ENCODE measurements at places on chromosomes 1 and 21.
A peak's percentile ranks its signal among the peaks of the same experiment; 100 is the strongest.

DNA sequence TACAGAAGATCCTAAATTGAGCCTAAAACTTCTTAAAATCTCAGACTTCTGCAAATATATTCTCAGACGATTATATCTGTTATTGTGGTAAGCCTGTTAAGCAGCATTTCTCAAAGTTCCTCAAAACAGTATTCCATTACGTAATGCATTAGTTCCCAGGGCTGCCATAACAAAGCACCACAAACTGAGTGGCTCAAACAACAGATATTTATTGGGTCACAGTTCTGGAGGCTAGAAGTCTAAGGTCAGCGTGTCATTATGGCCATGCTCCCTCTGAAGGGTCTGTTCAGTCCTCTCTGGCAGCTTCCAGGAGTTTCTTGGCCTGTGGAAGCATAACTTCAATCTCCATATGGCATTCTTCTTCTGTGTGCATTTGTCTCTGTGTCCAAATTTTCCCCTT, 103.5 kb upstream of the ST6GALNAC5 start:
- DNase-seq, result no peak

- no peak for DNase-seq
These were observed 186.3 kb downstream of the RERE start for GRCh38 chr1:8631163-8631562.

- DNase-seq, result no peak
These were observed 141.9 kb upstream of the LYPLAL1 start for GRCh38 chr1:219031809-219032208.

DNA sequence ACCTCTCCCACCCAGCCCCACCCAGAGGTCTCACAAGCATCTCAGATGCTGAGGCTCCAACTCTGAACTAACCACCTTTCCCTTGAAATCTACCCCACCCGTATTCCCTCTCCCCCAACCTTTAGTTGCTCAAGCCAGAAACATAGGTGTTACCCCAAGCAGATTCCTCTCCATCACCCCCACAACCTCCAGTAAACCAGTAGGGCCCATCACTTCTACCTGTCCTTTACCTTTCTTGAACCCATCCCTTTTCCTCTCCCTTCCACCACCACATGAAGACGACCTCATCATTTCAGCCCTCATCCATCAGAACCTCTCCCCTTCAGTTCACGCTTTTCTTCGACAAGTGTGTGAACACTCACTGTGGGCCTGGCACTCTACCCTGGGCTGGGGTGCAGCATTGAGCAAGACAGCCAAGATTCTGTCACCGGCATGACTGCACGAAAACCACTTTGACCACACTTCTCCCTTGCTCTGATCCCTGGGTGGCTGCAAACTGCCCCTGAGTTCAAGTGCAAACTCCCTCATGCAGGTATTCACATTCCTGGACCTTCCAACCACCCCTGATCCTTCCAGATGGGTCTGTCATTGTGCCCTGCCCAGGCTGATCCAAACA, 65.5 kb upstream of the LAPTM5 start:
- DNase-seq, result no peak

DNA sequence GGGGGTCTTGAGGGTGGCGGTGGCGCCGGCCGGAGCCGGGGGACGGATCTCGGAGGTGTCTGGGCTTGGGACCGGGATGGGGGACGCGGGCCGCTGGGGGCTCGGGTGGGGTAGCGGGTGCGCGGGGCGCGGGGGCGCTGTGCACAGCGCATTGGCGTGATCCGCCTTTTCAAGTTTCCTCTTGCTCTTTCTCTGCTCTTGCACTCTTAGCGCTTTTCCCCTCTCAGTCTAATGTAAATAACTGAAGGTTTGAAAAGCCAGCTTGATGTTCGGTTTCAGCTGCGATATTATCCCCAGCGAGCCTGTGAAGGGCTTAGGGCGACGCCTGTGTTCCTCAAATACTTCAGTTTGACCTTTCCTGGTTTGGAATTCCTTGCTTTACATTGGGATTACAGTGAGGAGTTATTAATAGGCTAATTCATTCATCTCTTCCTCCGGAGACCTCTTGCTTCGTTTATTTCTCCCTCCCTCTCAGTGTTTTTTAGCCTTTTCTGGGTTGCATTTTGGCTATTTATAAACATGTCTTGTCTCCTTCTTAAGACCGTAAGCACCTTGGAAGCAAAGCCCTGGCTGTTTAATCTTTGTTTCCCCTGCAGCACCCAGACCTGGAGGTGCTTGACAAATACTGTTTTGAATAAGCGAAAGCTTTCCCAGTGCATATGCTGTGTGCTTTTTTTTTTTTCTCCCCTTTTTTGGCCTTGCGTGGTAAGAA, 693 bp downstream of the RAB4A start:
- DNase-seq, result peak; percentile 45

DNA sequence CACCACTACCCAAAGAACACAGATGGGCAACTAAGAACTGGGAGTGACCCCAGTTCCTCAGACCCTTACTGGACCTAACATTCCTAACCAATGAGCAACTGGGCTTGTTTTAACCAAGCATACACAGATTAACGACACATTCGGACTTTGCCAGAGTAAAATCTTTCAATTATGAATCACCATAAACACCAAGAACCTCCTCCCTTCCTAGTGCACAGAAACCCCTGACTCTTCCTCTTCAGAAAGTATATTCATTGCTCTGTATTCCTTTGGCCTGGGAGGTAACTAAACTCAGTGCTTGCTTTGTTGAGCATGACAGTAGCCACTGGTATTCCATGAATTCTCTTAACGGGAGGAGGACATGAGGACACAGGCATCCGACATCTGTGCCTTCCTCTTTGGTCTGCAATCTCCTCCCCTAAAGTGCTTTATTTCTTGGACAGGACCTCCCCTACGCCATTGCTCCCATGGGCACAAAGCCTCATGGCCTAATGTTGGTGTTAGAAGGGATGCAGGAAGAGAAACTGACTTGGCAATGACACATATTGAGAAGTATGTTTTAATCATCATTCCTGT, 42.7 kb downstream of the SEC16B start:
- DNase-seq, result no peak

DNA sequence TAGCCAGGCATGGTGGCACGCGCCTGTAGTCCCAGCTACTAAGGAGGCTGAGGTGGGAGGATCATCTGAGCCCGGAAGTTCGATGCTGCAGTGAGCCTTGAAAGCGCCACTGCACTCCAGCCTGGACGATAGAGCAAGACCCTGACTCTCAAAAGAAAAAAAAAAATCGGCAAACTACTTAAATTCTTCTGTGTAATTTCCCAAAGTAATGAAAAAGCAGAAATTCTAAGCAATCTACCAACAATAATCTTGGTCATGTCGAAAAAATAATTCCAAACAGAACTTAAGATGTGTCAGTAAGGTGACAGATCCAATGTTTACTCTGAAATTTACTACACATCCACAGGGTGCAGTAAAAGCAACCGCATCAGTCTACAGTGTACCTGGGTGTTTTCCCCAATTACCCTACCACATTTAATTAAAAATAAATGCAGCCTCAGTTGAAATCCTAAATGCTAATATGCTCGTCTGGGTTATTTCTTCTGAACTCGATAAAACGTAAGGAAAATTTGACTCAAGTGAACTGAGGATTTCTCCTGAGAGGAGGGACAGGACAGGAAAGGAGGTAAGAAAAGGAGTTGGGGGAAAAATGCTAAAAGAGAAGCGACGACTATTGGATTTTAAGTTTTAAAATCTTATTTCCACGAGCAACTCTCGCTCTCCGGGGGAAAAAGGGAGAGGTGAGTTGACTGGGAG, 801 bp downstream of the EPRS1 start:
- DNase-seq, result no peak

- no peak for DNase-seq
These were observed 45.3 kb upstream of the SIPA1L2 start for GRCh38 chr1:232675260-232675659.

- DNase-seq, result peak; percentile 24
These were observed 41.5 kb downstream of the UBE4B start for GRCh38 chr1:10074059-10074851.

DNA sequence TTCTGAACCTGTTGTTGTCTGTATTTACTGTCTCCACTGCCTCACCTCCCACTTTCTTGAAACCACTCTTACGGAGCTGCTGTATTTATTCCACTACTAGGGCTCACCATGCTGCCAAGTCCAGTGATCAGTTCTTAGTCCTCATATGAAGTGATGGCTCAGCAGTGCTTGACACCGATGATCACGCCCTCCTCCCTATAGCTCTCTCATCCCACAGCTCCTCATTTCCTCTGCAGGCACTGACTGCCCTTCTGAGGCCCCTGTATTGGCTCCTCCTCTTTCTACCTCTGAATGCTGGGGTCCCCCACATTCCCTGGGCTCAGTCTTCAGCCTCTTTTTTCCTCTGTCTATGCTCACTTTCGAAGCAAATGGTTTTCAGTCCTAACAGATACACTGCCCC, 3.4 kb downstream of the CLCA1 start:
- DNase-seq, result no peak

DNA sequence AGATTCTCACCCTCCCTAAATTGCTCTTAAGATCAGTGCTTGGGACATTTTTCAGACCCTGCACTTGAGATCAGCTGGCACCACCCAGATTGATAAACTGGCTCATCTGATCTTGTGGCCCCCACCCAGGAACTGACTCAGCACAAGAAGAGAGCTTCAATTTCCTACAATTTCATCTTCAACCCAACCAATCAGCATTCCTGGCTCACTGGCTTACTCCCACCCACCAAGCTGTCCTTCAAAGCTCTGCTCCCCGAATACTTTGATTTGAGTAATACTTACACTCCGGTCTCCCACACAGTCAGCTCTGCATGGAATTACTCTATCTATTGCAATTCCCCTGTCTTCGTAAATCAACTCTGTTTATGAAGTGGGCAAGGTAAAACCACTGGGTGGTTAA, 461.9 kb upstream of the RGS18 start:
- DNase-seq, result no peak

DNA sequence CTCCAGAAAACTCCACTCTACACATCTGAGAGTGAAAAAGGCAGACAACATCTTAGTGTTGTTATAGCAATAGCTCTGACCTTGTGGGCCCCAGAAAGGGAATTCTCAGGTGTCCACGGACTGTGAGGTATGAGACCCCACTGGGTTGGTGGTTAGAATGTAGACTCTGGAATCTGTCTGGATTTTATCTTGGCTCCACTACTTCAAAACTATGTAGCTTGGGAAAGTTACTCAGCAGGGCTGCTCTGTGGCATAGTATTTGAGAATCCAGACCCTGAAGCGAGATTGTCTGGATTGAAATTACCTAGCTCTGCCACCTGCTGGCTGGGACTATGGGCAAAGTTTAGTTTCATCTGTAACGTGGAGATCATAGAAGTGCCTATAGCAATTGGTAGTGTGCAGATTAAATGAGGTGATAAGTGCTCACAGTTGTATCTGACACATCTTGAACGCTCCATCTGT, 25.8 kb downstream of the PRDM2 start:
- DNase-seq, result peak; percentile 54

GRCh38 chr1:203422656-203423055, 53.0 kb upstream of the PRELP start:
- DNase-seq, result no peak

- DNase-seq, result no peak
These were observed 4.8 kb upstream of the SUMO3 start for GRCh38 chr21:44822484-44823178.

- DNase-seq, result no peak
These were observed 59.6 kb downstream of the EXTL2 start for GRCh38 chr1:100834777-100835660.

DNA sequence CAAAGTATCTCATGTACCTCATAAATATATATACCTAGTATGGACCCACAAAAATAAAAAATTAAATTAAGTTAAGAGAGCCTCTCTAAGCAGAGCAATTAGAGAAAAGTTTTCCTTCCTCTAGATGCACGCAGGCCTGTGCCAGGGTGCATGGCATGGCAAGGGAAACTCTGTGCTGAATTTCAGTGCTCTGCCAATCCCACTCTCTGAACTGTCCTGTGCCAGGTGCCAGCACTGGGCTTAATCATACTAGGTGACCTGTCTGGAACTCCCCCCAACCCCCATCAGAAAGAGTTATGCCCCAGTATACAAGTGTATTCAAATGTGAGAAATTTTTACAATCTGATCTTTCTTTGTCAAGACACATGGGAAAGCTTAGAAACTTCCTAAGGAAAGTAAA, 10.4 kb upstream of the LAMC2 start:
- no peak for DNase-seq

- DNase-seq, result no peak
These were observed 7.1 kb downstream of the SLC2A1 start for GRCh38 chr1:42951588-42951987.

DNA sequence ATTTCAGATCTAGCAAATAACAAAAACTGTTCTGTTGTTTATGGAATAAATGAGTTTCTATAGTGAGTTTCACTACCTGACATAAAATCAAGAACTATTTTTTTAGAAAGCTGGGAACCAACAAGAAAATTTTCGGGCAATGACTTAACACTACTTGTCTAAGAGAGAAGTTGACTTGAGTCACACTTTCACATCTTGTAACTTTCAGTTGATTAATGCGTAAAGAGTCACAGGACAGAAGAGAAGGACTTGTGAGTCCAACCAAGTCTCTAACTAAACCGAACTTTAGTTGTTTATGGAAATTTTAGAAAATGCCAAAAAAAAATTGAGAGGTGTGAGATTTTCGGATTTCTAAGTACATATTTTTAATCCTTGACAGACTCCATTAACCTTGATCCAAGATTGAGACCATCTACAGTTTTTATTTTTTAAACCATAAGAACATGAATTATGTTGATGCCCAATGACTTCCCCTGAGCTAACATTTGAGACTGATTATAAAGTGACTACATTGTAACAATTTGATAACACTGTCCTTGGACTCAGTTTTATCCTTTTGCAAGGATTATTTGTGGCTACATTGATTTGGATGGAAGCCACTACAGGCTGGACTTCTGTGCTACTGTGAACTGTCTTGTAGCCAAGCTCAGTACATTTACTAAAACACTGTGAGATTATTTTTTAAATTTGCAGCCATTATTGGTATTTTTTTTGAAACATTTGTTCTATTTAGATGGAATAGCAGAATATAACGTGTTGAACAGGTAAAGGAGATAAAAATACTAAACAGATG, 284.0 kb downstream of the PTPRC start:
- DNase-seq, result no peak

GRCh38 chr1:80293818-80294217, 1287.3 kb upstream of the ADGRL4 start:
- DNase-seq, result no peak

DNA sequence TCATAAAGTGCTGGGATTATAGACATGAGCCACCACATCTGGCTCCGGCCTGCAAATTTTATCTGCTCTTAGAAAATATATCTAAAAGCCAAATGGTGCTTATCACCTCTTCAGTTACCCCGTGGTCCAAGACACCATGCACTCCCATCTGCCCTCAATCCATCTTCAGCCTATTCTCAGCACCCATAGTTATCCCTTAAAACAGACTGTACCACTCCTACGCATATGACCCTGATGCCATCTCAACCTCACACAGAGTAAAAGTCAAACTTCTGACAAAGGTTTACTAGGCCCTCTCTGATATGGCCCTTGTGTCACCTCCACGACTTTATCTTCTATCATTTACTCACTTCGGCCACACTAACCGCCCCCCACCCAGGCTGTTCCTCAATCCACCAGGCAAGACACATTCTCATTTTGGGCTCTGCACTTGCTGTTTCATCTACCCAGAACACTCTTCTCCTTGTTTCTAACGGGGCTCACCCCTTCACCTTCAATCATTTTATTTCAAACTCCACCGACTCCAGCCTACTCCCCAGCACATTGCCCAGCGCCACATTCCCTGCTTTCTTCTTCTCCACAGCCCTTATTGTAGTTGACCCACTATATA, 33.0 kb downstream of the USP48 start:
- no peak for DNase-seq
